ENCODE measurements at places on chromosomes 12 and 14. TPM values are rescaled to one million over a fixed set of nuclear protein-coding genes. Genes with fewer than 3 reads are reported as not detected.

RDH12 gene
- total RNA-seq = not detected

MUCL1 gene
- not detected for total RNA-seq

KRT83 gene
- total RNA-seq = not detected

KTN1 gene
- 92.3 TPM for total RNA-seq

TMEM260 gene
- total RNA-seq = 13.0 TPM

GALNT4 gene
- 16.5 TPM for total RNA-seq

SLC38A4 gene
- not detected for total RNA-seq

TUNAR gene
- total RNA-seq = not detected

DERA gene
- 24.1 TPM for total RNA-seq

CLEC1A gene
- total RNA-seq = not detected

SERPINA12 gene
- total RNA-seq = not detected

DNA sequence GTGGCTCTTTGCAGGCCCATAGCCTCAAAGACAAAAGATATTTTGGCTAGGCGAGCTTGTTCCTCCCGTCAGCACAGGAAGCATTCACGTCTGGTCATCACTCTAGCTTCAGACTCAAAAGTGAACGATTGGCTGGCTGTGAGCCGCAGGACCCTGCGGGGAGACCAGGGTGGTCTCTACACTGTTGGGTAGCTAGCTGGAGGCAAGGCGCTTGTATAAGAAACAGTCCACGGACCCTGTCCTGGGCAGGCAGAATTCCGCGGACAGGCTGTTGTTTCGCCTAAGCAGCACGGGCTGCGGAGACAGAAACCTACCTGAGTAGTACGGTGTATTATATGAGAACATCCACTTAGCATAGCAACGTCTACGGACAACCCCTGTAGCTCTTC lies 29.6 kb downstream of the WBP11 start:
- H3K36me3 ChIP-seq = peaks cover 20% of the 10 kb centered on the region
- H3K4me1 ChIP-seq = peaks cover 36% of the 10 kb centered on the region
- H3K4me3 ChIP-seq = peak overlapping the region; percentile 90

DNA sequence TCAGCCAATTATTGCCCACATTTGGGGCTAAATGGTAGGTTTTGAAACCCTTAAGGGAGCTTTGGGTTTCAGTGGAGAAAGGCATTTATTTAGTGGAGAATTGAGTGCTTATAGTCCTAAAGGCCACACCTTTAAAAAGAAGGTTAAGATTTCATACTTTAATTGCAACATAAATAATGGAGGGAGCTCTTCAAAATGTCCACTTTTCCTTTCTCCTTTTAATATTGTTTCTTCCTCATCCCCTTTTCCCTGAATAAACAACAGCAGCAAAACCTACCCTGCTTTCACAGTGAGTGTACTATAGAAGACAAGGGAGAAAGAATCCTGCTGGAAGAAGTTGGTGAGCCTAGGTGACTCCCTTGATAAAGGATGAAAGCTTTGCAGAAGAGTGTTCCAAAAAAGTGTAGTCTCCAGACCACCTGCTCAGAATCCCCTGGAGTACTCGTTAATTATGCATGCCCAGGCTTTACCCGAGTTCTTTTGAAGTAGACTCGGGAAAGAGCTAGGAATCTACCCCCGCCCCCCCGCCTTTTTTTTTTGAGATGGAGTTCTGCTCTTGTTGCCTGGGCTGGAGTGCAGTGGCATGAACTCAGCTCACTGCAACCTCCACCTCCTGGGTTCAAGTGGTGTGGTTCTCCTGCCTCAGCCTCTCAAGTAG lies 11.5 kb upstream of the EID3 start:
- peaks cover 44% of the 10 kb centered on the region for H3K36me3 ChIP-seq
- peaks cover 40% of the 10 kb centered on the region for H3K4me1 ChIP-seq
- H3K27ac ChIP-seq = no peak overlapping the region
- no peak overlapping the region for H3K4me3 ChIP-seq
- no peaks in the 10 kb centered on the region for H3K27me3 ChIP-seq
- no peak for DNase-seq

DNA sequence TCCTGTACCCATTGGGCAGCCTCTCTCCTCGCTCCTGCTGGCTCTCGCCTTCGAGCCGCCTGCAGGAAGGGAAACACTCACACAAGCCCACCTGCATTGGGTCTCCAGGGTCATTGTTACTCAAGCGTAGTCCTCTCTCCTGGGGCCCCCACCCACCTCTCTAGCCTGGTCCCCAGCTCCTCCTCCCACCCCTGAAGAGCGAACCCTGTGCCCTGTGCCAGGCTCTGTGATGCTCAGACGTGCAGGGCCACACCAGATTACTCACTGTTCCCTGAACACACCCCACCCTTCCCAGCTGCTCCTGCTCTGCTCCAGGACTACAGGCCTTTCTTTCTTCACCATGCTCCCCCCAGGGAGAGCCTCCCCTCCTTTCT lies 88.1 kb downstream of the NINJ2 start:
- no peak overlapping the region for H3K4me3 ChIP-seq
- no peak overlapping the region for H3K27ac ChIP-seq
- peaks cover 43% of the 10 kb centered on the region for H3K4me1 ChIP-seq
- DNase-seq = no peak

GRCh38 chr12:120835304-120835612 lies 68.9 kb downstream of the SPPL3 start:
- H3K27ac ChIP-seq = no peak overlapping the region
- no peak overlapping the region for H3K4me3 ChIP-seq
- H3K27me3 ChIP-seq = no peaks in the 10 kb centered on the region
- peaks cover 44% of the 10 kb centered on the region for H3K4me1 ChIP-seq
- DNase-seq = no peak
- H3K36me3 ChIP-seq = peaks cover 1% of the 10 kb centered on the region

- H3K27me3 ChIP-seq = no peaks in the 10 kb centered on the region
- H3K27ac ChIP-seq = no peak overlapping the region
- H3K4me1 ChIP-seq = no peaks in the 10 kb centered on the region
- no peaks in the 10 kb centered on the region for H3K36me3 ChIP-seq
- DNase-seq = no peak
- no peak overlapping the region for H3K4me3 ChIP-seq
Observed at GRCh38 chr12:79206871-79207270, 342.3 kb downstream of the SYT1 start.

DNA sequence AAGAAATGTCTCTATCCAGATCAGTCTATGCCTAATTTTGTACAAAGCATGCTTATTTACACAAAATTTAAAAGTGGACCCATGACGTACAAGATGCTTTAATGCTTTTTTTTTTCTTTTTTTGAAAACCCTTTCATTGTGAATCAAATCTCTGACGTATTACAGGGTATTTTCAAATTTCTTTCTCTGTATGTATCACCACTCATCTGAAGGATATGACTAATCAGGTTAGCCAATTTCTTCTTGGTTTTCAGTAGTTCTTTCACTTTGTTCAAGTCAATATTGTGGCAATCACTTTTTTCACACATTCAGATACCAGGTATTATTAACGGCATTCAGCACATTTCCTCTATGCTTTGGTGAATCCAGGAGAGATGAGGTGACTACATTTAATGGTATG lies 685.3 kb downstream of the TRHDE start:
- no peak overlapping the region for H3K4me3 ChIP-seq
- no peak for DNase-seq
- no peaks in the 10 kb centered on the region for H3K27me3 ChIP-seq
- no peak overlapping the region for H3K27ac ChIP-seq

GRCh38 chr14:42523666-42524065 lies 917.0 kb downstream of the LRFN5 start:
- H3K27ac ChIP-seq = no peak overlapping the region
- H3K27me3 ChIP-seq = no peaks in the 10 kb centered on the region
- no peaks in the 10 kb centered on the region for H3K4me1 ChIP-seq
- no peak overlapping the region for H3K4me3 ChIP-seq
- H3K36me3 ChIP-seq = no peaks in the 10 kb centered on the region

- H3K4me3 ChIP-seq = no peak overlapping the region
- H3K4me1 ChIP-seq = no peaks in the 10 kb centered on the region
- no peak for DNase-seq
Observed at GRCh38 chr14:79483477-79484388, 727.6 kb downstream of the DIO2 start.

GRCh38 chr12:131452444-131452860 lies 258.4 kb upstream of the SFSWAP start:
- no peak overlapping the region for H3K27ac ChIP-seq
- no peak for DNase-seq
- H3K4me1 ChIP-seq = no peaks in the 10 kb centered on the region
- H3K36me3 ChIP-seq = no peaks in the 10 kb centered on the region

- H3K27ac ChIP-seq = no peak overlapping the region
- H3K27me3 ChIP-seq = no peaks in the 10 kb centered on the region
- no peak overlapping the region for H3K4me3 ChIP-seq
- DNase-seq = no peak
- H3K4me1 ChIP-seq = peaks cover 24% of the 10 kb centered on the region
- peaks cover 3% of the 10 kb centered on the region for H3K36me3 ChIP-seq
Observed at GRCh38 chr14:24253936-24254335, 9.0 kb downstream of the TGM1 start.

- H3K4me3 ChIP-seq = no peak overlapping the region
- DNase-seq = no peak
- H3K36me3 ChIP-seq = no peaks in the 10 kb centered on the region
- H3K4me1 ChIP-seq = no peaks in the 10 kb centered on the region
- peaks cover 4% of the 10 kb centered on the region for H3K27me3 ChIP-seq
Observed at GRCh38 chr12:106717673-106718072, 56.8 kb upstream of the RIC8B start.

DNA sequence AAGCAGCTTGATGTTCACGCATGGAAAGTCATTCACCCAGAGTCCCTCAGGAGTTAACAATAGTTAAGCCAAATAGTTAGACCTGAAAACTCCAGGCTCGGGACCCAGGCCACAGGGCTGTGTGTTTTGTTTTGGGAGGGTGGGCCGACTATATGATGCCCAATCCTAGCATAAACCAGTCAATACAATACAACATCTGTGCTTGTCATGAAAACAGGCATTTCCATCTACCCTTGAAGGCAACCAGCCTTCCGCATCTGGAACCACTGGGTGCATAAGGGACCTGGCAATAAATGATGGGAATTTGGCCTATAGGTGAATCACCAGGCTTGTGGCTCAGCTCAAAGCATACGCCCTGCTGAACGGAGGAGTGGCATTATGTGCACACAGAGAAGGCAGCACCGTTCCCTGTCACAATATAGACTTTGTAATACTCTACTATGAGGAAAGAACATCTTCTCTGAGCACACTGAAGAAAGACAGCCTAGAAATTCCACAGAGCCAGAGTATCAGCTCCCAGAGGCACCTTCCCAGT lies 91.0 kb upstream of the FOXN3 start:
- H3K27ac ChIP-seq = peak overlapping the region; percentile 69
- no peak for DNase-seq
- H3K4me1 ChIP-seq = peaks cover 78% of the 10 kb centered on the region
- peaks cover 17% of the 10 kb centered on the region for H3K36me3 ChIP-seq

DNA sequence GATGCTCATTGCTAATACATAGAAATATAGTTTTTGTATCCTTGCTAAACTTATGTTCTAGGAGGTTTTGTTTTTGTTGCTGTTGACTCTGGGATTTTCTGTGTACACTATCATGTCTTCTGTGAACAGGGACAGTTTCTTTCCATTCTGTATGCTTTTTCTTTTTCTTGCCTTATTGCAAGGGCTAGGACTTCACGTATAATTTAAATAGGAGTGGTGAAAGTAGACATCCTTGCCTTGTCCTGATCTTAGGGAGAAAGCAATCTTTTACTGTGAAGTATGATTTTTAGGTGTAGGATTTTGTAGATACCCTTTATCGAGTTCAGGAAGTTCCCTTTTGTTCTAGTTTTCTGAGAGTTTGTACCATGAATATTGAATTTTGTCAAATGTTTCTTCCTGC lies 1.5 kb upstream of the EIF2B2 start:
- peaks cover 34% of the 10 kb centered on the region for H3K4me1 ChIP-seq
- H3K27me3 ChIP-seq = no peaks in the 10 kb centered on the region
- no peak for DNase-seq
- peaks cover 29% of the 10 kb centered on the region for H3K36me3 ChIP-seq

- H3K27me3 ChIP-seq = peaks cover 23% of the 10 kb centered on the region
- H3K4me1 ChIP-seq = peaks cover 3% of the 10 kb centered on the region
- no peak overlapping the region for H3K4me3 ChIP-seq
- peaks cover 2% of the 10 kb centered on the region for H3K36me3 ChIP-seq
Observed at GRCh38 chr12:1907652-1908611, 10.5 kb downstream of the CACNA2D4 start.

DNA sequence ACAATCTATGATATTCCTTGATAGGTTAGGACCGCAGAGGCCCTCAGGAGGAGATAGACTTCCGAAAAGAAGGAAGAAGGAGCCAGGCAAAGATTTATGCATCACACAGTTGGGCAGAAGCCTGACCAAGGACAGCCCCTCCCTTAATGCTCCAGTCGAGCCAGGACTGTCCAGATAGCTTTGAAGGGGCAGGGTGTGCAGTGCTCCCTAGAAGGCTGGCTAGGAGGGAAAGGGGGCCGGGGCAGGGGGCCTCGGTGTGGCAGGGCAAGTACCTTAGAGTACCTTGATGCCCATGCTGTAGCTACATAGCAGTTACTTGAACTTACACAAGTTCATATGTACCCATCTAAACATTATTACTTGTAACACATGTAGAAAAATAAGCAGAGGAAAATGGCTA lies 94.7 kb upstream of the NOS1 start:
- H3K27ac ChIP-seq = no peak overlapping the region
- DNase-seq = no peak
- no peaks in the 10 kb centered on the region for H3K36me3 ChIP-seq
- H3K27me3 ChIP-seq = no peaks in the 10 kb centered on the region
- H3K4me3 ChIP-seq = no peak overlapping the region

DNA sequence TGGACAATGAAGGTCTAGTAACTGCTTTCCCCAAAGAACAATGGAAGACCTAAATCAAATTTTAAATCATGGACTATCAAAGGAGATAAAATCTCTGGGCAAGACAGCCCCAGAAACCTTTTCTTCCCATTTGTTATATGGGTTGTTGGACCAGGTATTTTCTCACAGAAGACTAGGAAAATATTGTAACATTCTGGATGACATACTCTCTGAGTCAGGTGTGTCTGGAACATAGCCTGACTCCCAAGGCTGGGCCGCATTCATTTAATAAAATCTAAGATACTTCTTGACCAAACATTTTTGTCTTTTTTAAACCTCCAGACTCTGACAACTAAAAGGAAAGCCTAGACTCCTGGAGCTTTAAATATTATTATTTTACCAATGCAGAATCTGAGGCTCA lies 87.9 kb downstream of the ATP23 start:
- DNase-seq = no peak
- H3K4me1 ChIP-seq = no peaks in the 10 kb centered on the region
- peaks cover 3% of the 10 kb centered on the region for H3K27me3 ChIP-seq
- no peak overlapping the region for H3K4me3 ChIP-seq
- H3K36me3 ChIP-seq = no peaks in the 10 kb centered on the region

DNA sequence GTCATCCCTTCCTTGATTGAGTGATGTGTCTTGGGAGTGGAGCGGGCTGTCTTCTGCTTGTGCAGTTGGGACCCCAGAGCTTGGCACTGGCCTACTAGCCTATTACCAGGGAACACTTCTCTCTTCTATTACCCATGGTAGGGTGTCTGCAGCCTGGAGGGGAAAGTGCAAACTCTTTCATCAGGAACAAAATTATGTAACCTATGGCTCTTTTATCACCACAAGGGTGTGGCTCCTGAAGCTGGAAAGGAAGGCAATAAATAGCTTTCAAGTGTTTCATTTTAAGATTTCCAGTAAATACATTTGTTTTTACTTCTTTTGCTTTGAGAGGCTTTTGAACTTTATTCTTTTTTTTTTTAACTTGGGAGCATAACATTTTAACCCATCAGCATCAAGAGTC lies 349.7 kb upstream of the FAR2 start:
- no peak overlapping the region for H3K27ac ChIP-seq
- H3K27me3 ChIP-seq = peaks cover 10% of the 10 kb centered on the region
- no peak overlapping the region for H3K4me3 ChIP-seq
- no peaks in the 10 kb centered on the region for H3K4me1 ChIP-seq
